HuH-7.5 (cell line): ENCODE measurements at places on chromosomes 3 and 15.

GRCh38 chr15:62912282-62912681, 130.3 kb upstream of the TPM1 start:
- DNase-seq: no peak

DNA sequence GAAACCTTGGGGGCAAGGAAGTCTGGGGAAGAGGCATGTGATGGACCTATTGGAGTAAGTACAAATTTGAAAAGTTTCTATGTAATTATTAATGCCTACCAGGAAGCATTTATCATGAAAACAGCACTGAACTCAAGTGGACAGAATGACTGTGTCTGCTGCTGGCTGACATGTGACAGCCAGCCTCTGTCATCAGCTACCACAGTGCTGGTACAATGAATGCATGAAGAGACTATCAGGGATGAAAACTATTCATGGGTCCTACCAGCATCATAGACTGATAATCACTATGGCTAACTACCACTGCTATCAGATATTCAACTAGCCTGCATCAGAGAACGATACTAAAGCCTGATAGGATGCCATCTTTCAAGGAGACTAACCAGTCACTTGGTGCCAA, 193.5 kb downstream of the RAP2B start:
- no peak for DNase-seq

- DNase-seq: no peak
Measured at GRCh38 chr3:183924956-183925355, 40.3 kb upstream of the PARL start.

GRCh38 chr15:73333001-73333400, 35.8 kb downstream of the HCN4 start:
- no peak for DNase-seq

DNA sequence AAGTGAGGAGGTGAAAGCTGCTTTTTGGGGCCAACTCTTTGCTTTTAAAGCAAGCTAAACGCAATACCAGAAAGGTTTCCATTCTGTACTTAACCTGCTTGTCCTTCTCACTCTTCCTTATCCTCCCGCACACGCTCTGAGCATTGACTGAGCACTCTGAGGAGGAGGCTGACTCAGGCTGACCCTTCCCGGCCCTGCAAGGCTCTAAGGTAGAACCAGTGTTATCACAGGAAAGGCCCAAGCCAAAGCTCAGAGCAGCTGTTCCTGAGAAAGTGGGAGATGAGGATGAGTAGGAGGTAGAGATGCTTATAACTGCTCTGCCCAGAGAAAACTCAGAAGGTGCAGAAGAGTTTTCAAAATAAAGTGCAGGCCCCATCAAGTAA, 2.3 kb downstream of the B3GNT5 start:
- no peak for DNase-seq

GRCh38 chr3:44995142-44995770, 19.2 kb downstream of the EXOSC7 start:
- DNase-seq: peak; percentile 47

GRCh38 chr3:134710313-134710680, 59.5 kb upstream of the KY start:
- DNase-seq: no peak

DNA sequence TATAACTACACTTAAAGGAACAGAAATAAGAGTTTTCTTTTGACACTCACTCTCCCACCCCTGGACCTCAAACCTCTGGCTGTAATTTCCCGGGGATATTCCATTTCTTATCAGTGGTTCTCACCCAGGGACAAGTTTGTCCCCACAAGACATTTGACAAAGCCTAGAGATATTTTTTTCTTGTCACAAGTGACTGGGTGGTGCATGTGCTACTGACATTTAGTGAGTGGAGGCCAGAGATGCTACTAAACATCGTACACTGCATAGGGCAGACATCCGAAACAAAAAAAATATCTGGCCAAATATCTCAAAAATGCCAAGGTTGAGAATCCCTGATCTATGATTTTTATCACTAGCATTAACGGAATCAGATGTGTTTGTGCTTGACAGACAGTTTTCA, 168.0 kb upstream of the FRMD4B start:
- DNase-seq: no peak
